Stimulated activated naive B cell treated with anti-CD40 and anti-IgM and Interleukin-4, amounts not matched to agents 10 μg/mL and 1 μg/mL and 100 μg/mL, for 72 hours (primary cell): ENCODE measurements at places on chromosomes 2 and 18.

- no peaks in the 10 kb centered on the region for H3K27me3 ChIP-seq
- no peak overlapping the region for H3K27ac ChIP-seq
- no peak overlapping the region for H3K4me3 ChIP-seq
- H3K4me1 ChIP-seq: no peaks in the 10 kb centered on the region
- H3K36me3 ChIP-seq: no peaks in the 10 kb centered on the region
Measured at GRCh38 chr2:55885127-55885943, 38.2 kb downstream of the EFEMP1 start.

DNA sequence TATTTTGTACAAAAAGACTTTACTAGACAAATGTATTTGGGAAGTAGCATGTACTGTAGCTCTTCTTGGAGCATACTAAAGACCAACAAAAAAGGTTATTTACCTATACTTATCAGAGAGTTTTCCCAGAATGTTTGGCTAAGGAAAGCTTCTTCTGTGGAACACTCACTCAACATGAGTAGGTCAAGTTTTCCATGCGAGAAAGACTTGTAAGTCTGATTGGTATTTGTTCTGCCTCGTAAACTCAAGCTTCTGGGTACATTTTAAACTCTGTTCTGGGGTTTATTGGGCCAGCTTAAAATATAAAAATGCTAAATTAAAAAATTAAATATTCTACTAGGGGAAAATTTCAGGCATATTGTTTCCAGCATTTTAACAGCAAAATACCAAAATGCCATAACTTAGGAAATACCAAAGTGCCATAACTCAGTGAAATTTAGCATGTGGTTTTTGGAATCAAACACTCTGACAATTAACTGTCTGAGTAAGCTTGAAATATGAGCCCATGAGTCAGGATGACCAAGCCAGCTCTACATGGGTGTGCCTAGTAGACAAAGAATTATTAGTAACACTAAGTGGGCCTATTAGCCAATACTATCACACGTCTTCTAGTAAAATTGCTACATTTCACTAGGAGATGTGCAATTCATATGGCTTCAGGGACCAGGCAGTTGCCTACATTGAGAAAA, 47.3 kb upstream of the SERPINE2 start:
- peaks cover 12% of the 10 kb centered on the region for H3K27me3 ChIP-seq
- H3K36me3 ChIP-seq: no peaks in the 10 kb centered on the region
- DNase-seq: no peak
- H3K27ac ChIP-seq: no peak overlapping the region
- no peaks in the 10 kb centered on the region for H3K4me1 ChIP-seq

DNA sequence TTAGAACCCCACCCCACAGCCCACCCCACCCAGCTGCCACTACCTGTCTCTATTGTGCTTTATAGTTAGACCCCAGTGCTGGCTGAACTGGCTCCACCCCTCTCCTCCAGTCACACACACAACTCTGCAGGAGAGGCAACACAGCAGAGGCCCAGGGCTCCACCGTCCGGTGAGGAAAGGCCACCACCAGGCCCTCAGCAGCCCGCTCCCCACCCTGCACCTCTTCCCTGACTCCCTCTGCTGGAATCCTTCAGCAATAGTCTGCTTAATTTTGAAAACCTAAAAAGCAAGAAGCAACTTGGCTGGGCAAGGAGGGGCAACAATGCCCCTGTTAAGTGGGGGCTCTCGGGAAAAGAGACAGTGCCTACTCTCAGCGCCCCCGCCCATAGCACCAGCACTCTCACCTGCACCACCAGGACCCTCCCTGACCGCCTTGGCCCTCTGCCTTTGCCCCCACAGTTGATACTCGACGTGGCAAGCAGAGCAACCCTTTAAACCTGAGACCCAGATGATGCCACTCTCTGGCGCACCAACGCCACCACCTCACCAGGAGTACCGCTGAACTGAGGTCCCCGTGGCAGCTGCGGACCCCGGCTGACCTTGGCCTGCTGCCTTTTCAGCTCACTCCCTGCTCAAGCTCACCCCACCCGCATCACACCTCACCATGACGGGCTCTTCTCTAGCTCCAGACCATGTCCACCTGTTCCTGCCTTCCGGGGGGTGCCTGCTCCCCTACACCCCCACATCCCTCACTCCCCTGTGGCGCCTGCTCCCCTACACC, 45.7 kb downstream of the NDUFA10 start:
- no peaks in the 10 kb centered on the region for H3K27me3 ChIP-seq
- peaks cover 65% of the 10 kb centered on the region for H3K36me3 ChIP-seq
- H3K27ac ChIP-seq: no peak overlapping the region
- no peak overlapping the region for H3K4me3 ChIP-seq

DNA sequence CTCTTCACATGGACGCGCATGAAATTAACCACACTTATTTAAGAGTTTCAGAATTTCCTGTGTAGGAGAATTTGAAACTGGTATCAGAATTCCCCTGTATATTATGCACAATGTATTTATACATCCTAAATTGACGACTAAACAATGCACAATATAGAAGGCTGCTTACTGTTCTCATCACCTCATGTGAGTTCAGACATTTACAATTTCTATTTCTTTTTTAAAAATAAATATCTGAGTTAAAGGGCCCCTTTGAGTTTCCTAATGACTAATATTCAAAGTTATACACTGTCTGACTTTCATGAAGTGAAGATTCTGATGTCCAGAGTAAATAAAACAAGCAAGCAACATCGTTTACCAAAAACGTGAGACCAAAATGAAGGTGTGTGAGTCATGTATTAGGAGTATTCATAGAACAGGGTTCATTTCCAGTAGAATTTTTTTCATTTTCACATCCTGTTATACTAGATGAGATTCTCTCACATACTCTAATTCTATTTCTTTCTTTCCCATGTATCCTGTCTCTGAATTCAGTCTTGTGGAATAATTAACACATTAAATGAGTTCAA, 406.2 kb downstream of the NUP35 start:
- no peaks in the 10 kb centered on the region for H3K36me3 ChIP-seq
- no peaks in the 10 kb centered on the region for H3K4me1 ChIP-seq
- H3K4me3 ChIP-seq: no peak overlapping the region
- H3K27ac ChIP-seq: no peak overlapping the region

DNA sequence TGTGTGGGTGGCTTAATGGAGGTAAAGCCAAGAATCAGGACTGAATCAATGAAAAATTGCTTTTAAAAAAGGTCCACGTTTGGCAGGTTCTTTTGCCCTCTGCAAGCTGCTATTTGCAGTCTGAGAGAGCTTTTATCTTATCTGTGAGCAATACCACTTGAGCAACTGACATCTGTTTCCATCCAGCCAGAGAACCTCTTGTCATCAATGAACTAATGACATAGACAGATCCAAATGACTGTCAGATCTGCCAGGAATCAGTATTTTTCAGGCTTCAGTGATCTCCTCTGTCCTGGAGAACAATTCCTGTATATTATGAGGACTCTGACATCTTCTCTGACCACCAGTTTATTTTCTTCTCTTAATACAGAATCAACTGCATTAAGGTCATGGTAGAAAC, 608.1 kb downstream of the LRP1B start:
- H3K27me3 ChIP-seq: no peaks in the 10 kb centered on the region
- no peaks in the 10 kb centered on the region for H3K36me3 ChIP-seq
- no peak overlapping the region for H3K27ac ChIP-seq

DNA sequence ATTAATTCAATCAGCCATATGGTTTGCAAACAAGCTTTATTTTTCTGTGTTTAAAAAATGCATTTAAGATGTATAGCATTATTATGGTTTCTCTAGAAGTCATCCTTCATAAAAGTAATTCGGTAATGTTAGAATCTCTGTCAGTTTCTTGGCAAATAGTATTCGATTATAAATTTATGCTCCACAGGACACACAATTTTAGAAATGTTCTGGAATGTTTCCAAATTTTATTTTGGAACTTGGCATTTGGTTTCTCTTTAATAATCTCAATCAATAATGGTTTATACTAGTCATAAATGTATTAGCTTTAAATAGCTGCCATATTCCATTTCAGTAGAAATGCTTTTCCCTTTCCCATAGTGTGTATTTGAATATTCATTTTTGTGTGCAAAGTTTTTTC, 156.4 kb downstream of the PLCL1 start:
- H3K27ac ChIP-seq: no peak overlapping the region
- no peak overlapping the region for H3K4me3 ChIP-seq
- DNase-seq: no peak
- H3K36me3 ChIP-seq: no peaks in the 10 kb centered on the region
- no peaks in the 10 kb centered on the region for H3K27me3 ChIP-seq

DNA sequence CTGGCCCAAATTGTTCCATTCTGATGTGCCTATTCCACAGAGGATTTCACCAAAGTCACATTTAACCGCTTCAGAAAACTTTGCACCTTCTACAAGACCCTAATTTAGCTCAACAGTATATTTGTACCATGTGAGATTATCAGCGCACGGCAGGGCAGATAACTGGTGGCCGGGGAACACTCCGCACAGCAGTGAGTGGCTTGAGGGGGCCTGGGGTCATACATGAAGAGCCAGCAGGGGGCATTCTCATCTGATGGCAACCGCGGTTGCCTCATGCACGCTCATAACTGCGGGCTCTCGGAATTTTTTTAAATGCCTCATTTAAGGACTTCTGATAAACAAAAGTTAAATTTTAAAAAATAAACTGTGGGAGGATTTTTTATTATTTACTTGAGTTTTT, 84.1 kb downstream of the BIN1 start:
- peaks cover 34% of the 10 kb centered on the region for H3K27me3 ChIP-seq
- DNase-seq: no peak
- peaks cover 13% of the 10 kb centered on the region for H3K4me1 ChIP-seq
- H3K27ac ChIP-seq: no peak overlapping the region
- H3K4me3 ChIP-seq: no peak overlapping the region

DNA sequence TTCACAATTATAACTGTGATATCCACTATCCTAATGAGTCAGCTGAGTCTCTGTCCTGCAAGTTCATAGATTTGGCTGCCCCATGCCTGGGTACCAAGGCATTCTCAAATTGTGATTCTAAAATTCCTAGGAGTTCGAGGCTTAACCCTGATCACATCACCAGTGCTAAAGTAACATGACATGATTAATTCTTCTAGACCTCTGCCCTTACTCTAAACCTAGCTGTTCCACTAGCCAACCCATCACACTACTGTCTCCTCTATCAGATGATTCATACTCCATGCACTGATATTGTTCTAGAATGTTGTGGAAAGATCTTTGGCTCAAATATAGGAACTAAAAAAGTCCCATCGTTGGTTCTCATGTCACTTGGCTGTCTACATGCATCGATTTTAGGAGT, 487.6 kb downstream of the PIK3C3 start:
- H3K27me3 ChIP-seq: no peaks in the 10 kb centered on the region
- DNase-seq: no peak
- no peaks in the 10 kb centered on the region for H3K36me3 ChIP-seq
- no peak overlapping the region for H3K4me3 ChIP-seq
- no peaks in the 10 kb centered on the region for H3K4me1 ChIP-seq

GRCh38 chr2:74578408-74578807, 23.9 kb downstream of the DOK1 start:
- no peak for DNase-seq
- peaks cover 9% of the 10 kb centered on the region for H3K27me3 ChIP-seq
- no peaks in the 10 kb centered on the region for H3K36me3 ChIP-seq
- no peak overlapping the region for H3K4me3 ChIP-seq
- no peak overlapping the region for H3K27ac ChIP-seq
- H3K4me1 ChIP-seq: peaks cover 42% of the 10 kb centered on the region

GRCh38 chr2:140338795-140339194, 1558.6 kb upstream of the NXPH2 start:
- no peaks in the 10 kb centered on the region for H3K4me1 ChIP-seq
- H3K4me3 ChIP-seq: no peak overlapping the region
- H3K36me3 ChIP-seq: no peaks in the 10 kb centered on the region
- DNase-seq: no peak
- H3K27ac ChIP-seq: no peak overlapping the region

DNA sequence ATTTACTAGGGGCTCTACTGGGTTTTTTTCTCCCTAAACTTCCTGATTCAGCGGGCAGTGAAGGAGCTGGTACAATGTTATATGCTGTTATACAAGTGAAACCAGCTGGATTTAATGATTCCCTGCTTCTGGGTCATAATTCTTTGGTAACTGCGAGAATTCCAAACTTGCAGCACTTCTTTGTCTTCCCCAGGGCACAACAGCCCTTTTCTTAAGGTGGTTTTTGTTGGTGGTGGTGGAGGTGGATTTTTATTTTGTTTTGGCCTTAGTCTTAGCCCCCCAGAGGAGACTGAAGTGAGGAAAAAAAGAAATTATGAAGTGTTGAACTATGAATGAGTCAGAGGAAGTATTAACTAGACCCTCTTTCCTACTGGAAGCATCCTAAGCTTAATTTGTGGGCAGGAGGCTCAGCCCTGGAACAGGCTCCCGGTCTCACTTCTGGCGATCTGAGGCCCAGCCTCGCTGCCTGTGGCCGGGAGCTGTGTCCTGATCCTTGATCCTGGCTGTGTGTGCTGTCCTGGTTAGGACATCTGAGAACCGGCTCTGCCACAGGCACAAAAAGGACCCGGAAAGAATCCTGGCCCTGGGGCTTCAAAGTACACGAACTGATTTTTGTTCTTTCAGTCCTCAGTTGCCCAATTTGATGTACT, 141.9 kb downstream of the LYPD6B start:
- H3K4me3 ChIP-seq: no peak overlapping the region
- peaks cover 17% of the 10 kb centered on the region for H3K27me3 ChIP-seq

DNA sequence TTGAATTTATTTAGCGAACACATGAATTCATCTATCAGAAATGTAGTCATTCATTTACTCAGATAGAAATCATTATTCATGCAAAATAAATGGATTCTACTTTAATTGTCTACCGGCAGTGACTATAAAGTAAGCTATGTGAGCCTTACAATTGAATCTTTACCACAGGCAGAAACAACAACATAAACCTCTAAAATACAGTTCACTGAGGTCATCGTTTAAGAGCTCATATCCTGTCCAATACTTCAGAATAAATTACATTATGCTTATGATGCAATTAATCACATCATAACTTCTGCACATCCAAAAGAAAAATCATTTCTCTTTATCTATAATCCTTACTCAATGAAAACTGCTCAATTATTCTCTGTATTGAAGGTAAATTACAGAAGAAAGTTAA, 244.7 kb downstream of the HNMT start:
- no peaks in the 10 kb centered on the region for H3K27me3 ChIP-seq
- H3K4me1 ChIP-seq: no peaks in the 10 kb centered on the region

GRCh38 chr2:67880291-67880761, 182.5 kb downstream of the C1D start:
- no peaks in the 10 kb centered on the region for H3K36me3 ChIP-seq
- no peaks in the 10 kb centered on the region for H3K4me1 ChIP-seq
- H3K4me3 ChIP-seq: no peak overlapping the region
- H3K27me3 ChIP-seq: peaks cover 18% of the 10 kb centered on the region
- DNase-seq: no peak

DNA sequence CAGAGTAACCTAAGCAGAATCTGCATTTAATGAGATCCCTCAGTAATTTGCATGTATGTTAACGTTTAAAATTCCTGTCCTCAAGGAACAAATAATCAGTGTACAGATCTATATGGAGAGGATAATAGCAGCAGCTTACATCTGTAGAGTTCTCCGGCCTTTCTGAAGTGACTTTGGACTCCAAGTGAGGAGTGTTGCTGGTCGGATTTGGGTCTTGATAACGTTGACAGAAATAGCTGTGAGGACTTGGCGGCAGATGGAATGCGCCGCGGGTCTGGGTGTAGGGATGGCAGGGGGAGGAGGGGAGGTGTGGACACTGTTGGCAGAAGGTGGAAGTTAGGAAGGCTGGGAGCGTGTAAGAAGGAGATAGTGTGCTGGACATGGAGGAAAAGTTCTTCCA, 170.9 kb upstream of the GATA6 start:
- no peak overlapping the region for H3K4me3 ChIP-seq
- peaks cover 3% of the 10 kb centered on the region for H3K4me1 ChIP-seq
- no peak overlapping the region for H3K27ac ChIP-seq
- DNase-seq: no peak
- H3K36me3 ChIP-seq: no peaks in the 10 kb centered on the region

- peak overlapping the region; percentile 98 for H3K27ac ChIP-seq
- peaks cover 75% of the 10 kb centered on the region for H3K4me1 ChIP-seq
- peak overlapping the region; percentile 74 for H3K4me3 ChIP-seq
Measured at GRCh38 chr2:3254442-3254941, 123.1 kb downstream of the EIPR1 start.
